Cerebellar nuclear complex (tissue), 1 donor: ENCODE measurements at places on chromosomes 12 and 14.

GRCh38 chr14:74921987-74922751, 891 bp downstream of the RPS6KL1 start:
- DNase-seq, result no peak

- DNase-seq, result no peak
Observed at GRCh38 chr12:98816720-98817119, 171.6 kb downstream of the APAF1 start.

- DNase-seq, result peak; percentile 37
Observed at GRCh38 chr12:110403976-110404682, 621 bp upstream of the ANAPC7 start.

GRCh38 chr12:57620936-57621496, 9.8 kb downstream of the ARHGEF25 start:
- no peak for DNase-seq

GRCh38 chr12:43578782-43579181, 26.8 kb upstream of the ADAMTS20 start:
- DNase-seq, result no peak

DNA sequence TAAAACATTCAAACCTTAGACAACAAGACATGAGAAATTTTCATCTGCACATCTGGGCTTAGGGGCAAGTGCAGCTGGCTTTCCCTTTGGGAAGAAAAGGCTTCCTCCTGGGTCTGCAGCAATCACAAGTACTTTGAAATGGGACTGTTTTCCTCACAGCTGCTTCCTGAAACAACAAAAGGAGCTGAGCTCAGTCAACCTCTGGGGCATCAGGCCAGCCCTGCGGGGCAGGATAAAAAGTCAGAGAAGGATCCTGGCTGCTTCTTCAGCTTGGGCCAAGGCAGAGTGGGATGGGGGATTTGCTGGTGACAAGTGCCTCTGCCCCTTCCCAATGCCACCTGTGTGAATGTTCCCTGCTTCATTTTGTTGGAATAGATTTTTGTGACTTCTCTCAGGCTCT, 16.2 kb upstream of the SDR39U1 start:
- DNase-seq, result no peak
